Astrocyte (in vitro differentiated cells and primary cell): ENCODE measurements at places on chromosomes 3 and 15.

DNA sequence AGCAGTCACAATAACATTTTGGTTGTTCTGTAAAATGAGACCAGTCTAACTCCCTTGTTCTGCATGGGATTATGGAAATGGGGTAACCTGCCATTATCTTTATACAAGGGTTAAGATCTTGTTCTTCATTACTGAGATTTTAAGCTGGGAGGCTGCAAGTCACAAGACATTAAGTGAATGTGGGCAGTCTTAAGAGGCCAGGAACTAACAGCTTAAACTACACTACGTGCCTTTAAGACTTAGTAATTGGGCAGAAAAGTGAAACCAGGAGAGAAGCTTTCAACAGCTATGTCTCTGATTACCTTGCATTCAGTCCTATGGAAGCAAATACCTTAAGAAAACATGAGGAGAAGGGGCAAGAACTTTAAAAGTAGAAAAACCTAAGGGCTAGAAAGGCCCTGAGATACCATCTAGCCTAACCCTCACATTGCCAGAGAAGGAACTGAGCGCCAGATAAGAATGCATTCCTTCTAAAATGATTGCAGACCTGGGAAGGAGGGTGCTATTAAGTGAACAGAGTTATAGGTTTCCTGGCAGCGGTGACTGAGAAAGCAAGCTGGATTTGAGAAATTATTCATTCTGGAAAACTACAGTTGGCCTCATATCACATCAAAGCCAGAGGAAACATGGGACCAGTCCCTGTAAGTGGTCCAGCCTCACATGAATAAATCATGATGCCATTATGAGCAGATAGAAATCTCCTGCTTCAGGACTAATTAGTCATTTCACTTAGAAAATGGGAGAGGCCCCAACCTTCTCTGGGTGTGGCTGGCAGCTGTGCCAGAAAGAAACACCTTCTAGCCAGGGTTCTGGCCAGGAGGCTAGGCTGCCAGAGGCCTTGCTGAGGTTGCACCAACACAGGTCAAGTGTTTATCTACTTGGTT is 32.9 kb downstream of the DAPK2 start:
- H3K4me1 ChIP-seq = peaks cover 28% of the 10 kb centered on the region
- peak; percentile 38 for DNase-seq
- H3K4me3 ChIP-seq = no peak overlapping the region
- no peaks in the 10 kb centered on the region for H3K36me3 ChIP-seq

DNA sequence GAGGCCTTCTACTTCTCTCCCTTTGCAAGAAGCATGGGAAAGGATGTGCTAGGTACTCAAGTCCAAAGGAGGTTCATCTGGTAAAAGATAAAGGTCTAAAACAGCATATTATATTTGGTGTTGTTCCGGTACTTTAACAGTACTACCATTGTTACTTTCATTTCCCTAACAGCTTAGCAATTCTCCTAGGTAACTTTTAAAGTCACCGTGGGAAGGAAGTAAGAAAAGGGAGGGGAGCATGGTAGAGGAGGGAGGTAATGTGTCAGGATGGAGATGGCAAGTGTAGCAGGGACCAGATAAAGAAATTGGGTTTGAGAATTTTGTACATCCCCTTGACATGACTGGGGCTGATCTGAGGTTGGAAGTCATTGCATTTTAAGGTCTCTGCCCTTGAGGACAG is 89.4 kb upstream of the SKOR1 start:
- no peak overlapping the region for H3K27ac ChIP-seq
- no peaks in the 10 kb centered on the region for H3K36me3 ChIP-seq
- H3K4me1 ChIP-seq = no peaks in the 10 kb centered on the region
- no peak overlapping the region for H3K4me3 ChIP-seq

DNA sequence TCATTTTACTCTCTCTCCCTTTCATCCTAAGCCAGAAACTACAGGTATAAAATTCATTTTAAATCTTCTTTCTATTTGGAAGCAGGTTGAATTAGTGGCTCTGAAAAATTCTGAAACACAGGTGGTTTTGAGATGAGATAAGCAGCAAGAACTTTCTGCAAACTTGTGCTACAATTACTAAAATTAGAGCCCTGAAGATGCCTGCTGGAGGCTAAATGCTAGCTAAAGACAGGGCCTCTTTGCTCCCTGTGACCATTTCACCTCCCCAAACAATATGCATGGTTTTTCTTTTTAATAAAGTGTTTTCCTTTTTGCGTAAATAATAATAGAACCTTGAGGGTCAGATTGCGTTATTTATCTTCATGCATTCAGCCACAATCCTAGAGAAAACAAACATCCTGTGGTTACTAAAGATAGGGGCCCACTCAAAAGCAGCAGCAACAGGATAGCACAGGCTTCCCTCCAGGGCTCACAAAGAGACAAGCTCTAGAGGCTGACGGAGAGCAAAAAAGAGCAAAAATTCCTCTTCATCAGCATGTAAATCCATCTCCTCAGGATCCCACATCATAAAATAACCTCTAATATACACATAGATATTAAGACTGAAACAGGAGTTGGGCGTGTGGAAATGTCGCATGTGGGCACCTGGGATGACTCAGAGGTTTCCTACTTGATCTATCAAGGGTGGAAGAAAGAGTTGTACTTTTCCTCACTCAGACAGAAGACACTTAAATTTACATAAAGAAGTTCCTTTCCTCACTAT is 26.5 kb upstream of the CP start:
- H3K27ac ChIP-seq = no peak overlapping the region
- no peaks in the 10 kb centered on the region for H3K27me3 ChIP-seq
- H3K36me3 ChIP-seq = no peaks in the 10 kb centered on the region

DNA sequence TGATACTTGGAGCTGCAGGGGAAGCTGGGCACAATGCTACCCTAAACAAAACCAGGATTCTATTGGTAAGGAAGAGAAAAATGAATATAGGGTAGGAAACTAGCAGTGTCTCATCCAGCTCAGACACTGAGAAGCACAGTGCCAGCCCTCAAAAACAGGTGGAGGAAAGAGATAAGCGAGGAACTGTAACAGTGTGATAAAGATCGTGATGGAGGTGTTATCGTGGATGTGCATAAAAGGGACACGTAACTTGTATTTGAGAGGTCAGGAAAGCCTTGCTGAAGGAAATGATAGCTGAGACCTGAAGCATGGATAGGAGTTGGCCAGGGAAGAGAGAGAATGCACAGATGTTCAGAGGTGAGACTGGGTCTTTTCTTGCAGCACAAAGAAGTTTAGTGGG is 27.4 kb downstream of the MIX23 start:
- no peak overlapping the region for H3K27ac ChIP-seq
- peaks cover 4% of the 10 kb centered on the region for H3K36me3 ChIP-seq
- H3K4me3 ChIP-seq = no peak overlapping the region
- no peaks in the 10 kb centered on the region for H3K27me3 ChIP-seq
- H3K4me1 ChIP-seq = no peaks in the 10 kb centered on the region
